ENCODE measurements at places on chromosomes 2 and 18.
A peak's percentile ranks its signal among the peaks of the same experiment; 100 is the strongest.

GRCh38 chr2:236968101-236968879, 117.4 kb upstream of the COPS8 start:
- no peak for ATAC-seq

GRCh38 chr2:118686346-118686745, 161.1 kb downstream of the EN1 start:
- no peak for ATAC-seq

DNA sequence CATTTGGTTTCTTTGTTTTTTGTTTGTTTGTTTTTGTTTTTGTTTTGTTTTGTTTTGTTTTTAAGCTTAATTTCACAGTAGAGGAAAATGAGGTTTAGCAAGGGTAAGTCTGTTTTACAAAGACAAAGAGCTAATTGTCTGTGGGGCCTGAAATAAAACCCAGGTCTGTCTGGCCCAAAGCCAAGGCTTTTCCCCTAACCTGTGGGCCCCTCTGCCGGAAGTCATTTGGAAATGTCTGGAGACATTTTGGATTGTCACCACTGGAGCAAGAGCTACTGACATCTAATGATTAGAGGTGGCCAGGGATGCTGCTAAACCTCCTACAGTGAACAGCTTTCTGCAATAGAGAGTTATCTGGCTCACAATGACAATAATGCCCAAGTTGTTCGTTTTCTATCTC, 167.2 kb downstream of the MAP2 start:
- ATAC-seq: no peak

DNA sequence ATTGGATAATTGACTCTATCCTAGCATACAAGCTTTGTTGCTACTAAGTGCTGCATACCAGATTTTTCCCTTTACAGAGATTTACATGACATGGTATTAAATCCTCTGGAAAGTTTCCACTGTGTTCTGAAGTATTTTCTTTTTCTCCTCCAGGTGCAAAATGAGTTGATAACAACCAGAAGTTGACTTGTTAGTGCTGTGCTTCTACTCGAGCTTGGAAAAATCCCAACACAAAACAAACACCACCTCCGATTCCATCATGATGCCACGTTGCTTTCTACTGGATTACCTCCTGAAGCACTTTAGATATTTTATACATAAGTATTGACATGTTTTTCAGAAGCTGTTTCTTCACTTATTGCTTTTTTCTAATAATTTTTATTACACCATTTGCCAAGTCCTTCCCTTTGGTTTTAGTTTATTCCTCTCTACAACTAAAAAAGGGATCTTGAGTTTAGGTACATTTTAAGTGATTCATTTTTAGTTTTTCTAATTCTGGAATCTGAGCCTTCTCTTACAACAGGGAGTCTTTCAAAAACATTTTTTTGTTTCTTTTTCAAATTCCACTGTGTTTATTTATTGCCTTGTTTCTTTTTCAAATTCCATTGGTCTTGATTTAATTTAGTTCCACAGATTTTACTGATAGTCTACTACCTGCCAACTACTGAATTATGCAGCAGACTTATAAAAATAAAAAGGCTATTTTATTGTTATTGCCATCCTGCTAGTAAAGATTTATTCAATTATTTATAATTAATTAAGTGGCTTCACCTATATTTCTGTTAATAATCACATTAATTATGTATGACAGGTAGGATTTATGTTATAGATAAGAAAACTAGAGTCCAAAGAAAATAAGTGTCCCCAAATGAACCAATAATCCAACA, 143.4 kb downstream of the PPP1R1C start:
- no peak for ATAC-seq

GRCh38 chr18:74290794-74291471, 830 bp downstream of the CYB5A start:
- ATAC-seq: no peak

DNA sequence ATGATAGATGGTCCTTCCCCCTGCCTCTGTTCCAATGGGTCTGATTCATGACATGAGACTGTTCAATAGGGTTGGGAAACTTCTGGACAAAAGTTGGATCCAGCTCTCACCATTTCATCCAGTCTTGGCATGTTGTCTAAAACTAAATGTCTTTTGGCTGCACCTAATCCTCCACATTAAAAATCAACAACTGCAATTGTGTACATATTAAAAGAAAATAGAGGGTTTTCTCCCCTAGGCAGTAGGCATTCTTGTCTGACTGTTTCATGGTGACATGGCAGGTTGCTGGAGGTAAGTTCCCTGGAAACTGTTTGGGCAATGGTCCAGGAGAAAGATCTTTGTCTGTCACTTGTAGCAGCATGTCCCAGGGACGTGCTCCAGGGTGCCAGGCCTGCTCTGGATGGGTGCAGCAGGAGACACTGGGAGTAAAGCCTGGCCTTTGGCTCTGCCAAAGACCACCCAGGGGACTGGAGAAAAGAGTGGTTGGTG, 135.8 kb downstream of the TCF4 start:
- no peak for ATAC-seq

DNA sequence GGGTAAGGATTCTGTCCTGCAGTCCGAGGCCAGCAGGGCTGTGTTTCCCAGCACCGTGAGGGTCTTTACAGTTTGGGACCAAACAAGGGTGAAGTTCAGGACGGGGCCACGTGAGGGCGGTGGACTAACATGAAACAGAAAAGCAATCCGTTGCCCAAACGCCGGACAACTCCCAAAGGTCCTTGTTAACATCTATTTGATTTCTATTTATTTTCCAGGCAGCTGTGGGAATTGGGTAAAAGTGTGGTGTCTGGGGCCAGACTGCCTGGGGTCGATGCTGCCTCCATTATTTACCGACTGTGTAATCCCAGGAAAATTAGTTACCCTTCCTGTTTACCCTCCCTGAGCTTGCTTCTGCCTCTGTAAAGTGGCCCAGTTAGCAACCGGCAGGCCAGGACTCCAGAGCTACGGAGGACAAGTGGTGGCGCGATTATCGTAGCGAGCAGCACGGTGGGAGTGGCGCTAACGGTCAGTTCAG, 66.3 kb upstream of the TCF7L1 start:
- no peak for ATAC-seq

DNA sequence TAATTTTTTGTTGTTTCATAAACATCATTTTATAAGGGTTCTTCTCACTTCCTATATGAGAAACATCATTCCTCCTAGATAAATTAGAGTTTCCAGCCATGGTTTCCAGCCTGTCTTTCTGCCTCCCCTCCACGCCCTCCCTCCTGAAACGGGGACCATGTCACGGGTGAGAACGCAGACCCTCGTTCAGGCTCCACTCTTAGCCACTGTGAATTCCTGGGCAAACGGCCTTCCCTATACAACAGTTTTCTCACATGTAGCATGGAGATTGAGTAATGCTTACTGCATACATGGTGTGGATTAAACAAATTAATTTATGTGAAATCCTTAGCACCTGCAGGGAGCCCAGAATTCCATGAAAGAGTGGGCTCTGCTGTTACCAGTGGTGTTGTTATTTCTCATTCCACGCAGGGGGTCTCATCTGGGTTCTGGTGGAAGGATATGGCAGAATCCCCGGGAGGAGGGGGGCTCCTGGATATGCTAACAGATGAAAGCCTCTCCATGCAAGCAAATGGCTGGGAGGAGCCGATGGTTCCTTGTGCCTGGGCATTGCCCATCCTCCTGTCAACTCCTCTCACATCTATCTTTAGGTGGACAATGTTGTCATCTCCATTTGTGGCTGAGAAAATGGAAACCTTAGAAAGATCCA, 54.0 kb upstream of the TWIST2 start:
- ATAC-seq: no peak

GRCh38 chr2:133054297-133054696, 384.3 kb upstream of the LYPD1 start:
- ATAC-seq: no peak

- ATAC-seq: no peak
Measured at GRCh38 chr2:72153924-72154323, 6.3 kb upstream of the CYP26B1 start.

GRCh38 chr2:179518830-179519229, 254.2 kb upstream of the SESTD1 start:
- ATAC-seq: no peak

DNA sequence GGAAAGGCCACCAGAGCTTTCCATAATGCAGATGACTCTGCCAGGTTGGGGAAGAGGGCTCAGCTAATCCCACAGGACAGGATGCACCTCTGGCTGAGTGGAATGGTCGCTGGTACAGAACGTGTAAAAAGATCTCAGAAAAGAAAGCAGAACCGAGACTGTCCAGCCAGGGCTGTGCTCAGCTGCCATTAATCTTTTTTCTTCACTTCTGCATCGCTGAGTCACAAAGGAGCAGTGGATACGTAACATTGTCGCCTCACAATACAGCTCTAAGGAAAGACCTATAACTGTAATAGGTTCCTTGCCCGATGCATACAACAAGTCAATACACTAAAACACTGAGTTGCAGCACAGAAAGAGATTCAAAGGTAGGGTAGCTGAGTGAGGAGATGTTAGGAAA, 354.2 kb downstream of the EN1 start:
- no peak for ATAC-seq

DNA sequence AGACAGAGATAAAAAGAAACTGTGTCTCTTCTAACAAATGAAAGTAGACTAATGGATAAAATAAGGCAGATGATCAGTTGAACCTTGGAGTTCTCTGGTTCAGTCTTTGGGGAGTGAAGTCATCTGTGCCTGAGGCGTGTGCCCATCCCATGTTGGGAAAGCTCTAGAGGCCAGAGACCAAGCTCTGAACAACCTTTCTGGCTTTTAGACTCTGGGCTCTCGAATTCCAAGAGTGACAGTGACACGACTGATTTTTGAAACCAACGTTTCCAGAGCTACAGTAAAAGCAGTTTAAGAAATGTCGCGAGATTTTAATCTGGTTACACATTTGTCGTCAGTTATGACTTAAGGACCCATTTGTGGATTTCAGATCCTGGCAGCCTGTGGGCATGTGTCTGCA, 83.7 kb upstream of the APCDD1 start:
- no peak for ATAC-seq

GRCh38 chr2:202299712-202300111, 34.1 kb downstream of the NOP58 start:
- peak; percentile 77 for ATAC-seq

- no peak for ATAC-seq
Measured at GRCh38 chr18:59980188-59980637, 80.4 kb downstream of the PMAIP1 start.

- ATAC-seq: no peak
Measured at GRCh38 chr2:37415128-37415820, 70.8 kb downstream of the QPCT start.

- no peak for ATAC-seq
Measured at GRCh38 chr2:30454571-30454970, 7.5 kb downstream of the LCLAT1 start.

- ATAC-seq: no peak
Measured at GRCh38 chr2:204437815-204438756, 107.2 kb upstream of the PARD3B start.

GRCh38 chr2:5410991-5411700, 281.0 kb upstream of the SOX11 start:
- no peak for ATAC-seq

- no peak for ATAC-seq
Measured at GRCh38 chr2:23624378-23624777, 239.4 kb downstream of the KLHL29 start.

DNA sequence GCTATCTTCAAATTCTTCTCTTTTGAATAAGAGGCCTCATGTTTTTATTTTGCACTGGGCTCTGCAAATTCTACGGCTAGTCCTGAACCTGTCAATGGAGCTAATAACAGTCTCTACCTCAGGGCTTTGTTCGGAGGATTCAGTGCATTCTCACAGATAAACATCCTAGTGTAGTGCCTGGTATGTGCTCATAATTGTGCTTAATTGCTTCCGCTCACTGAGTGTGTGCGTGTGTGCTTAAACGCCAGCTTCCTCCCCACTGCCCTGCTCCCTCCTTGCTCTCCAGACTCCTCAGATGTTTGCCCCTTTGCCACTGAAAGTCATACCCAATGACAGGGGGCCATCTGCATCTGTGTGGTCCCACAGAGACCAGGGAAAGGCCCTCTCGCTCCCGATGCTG, 6.7 kb downstream of the GYPC start:
- no peak for ATAC-seq

DNA sequence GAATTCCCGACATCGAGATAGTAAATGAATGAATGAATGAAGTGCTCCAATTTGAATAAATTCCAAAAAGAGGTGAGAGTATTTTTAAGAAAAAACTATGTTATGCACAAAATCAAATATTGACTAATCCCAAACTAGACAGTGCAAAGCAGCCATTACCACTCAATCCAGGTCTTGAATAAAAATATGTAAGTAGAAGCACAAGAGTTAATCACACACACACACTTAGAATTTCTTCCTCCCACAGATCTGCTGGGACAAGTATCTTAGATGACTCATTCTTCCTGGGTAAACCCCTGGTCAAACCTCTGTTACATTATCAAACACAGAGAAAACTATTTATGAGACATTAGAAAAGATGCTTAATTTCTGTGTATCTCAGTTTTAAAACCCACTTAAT, 102.0 kb downstream of the PLA2R1 start:
- peak; percentile 67 for ATAC-seq

Data from activated CD4-positive, CD25-positive, alpha-beta regulatory T cell treated with anti-CD3 and anti-CD28 coated beads, Interleukin-2, amount 50 U/mL, for 24 hours (primary cell).